T-helper 1 cell treated with Interleukin-12 subunit alpha and Interleukin-12 subunit beta and Interleukin-4 antibody, amounts not matched to agents 30 ng/mL and 1 ng/mL, for 36 hours (primary cell): ENCODE measurements at places on chromosomes 4 and X. TPM values are rescaled to one million over a fixed set of nuclear protein-coding genes. Genes with fewer than 3 reads are reported as not detected.

HSPA4L gene
- 0.66 and 0.83 TPM in 2 replicates for total RNA-seq

PSMD10 gene
- total RNA-seq: 28.4 and 32.1 TPM in 2 replicates

AFF2 gene
- total RNA-seq: 3.4 TPM in 2 replicates

NHS gene
- total RNA-seq: 5.4 and 5.6 TPM in 2 replicates

ZCCHC13 gene
- not detected in 2 replicates for total RNA-seq

HSFX3 gene
- total RNA-seq: not detected in 2 replicates

SPANXA2 gene
- not detected in 2 replicates for total RNA-seq

APLN gene
- 0.07 TPM in 1 of 2 replicates, not detected in the other for total RNA-seq

FHIP1A gene
- total RNA-seq: not detected in 2 replicates

RHOXF2B gene
- total RNA-seq: not detected in 2 replicates

PLXNB3 gene
- total RNA-seq: 0.34 and 0.80 TPM in 2 replicates

KCND1 gene
- total RNA-seq: 5.0 and 6.3 TPM in 2 replicates

IL2RG gene
- 739 and 752 TPM in 2 replicates for total RNA-seq

RTL3 gene
- not detected in 2 replicates for total RNA-seq

PHEX gene
- total RNA-seq: 0.17 and 0.34 TPM in 2 replicates

SLC49A3 gene
- 0.66 and 1.0 TPM in 2 replicates for total RNA-seq

FRG2 gene
- not detected in 2 replicates for total RNA-seq

GK gene
- 68.8 and 75.3 TPM in 2 replicates for total RNA-seq

SERPINA7 gene
- total RNA-seq: not detected in 2 replicates

NCBP2L gene
- not detected in 2 replicates for total RNA-seq

NMU gene
- total RNA-seq: not detected in 2 replicates

TEX13C gene
- not detected in 2 replicates for total RNA-seq

GAB1 gene
- 0.34 and 0.39 TPM in 2 replicates for total RNA-seq

CENPE gene
- total RNA-seq: 35.3 and 40.5 TPM in 2 replicates

RRH gene
- 0.15 TPM in 1 of 2 replicates, not detected in the other for total RNA-seq

UGT8 gene
- 0.12 TPM in 1 of 2 replicates, not detected in the other for total RNA-seq

USP17L20 gene
- total RNA-seq: not detected in 2 replicates

CCSER1 gene
- not detected in 2 replicates for total RNA-seq

VCX2 gene
- not detected in 2 replicates for total RNA-seq
